ENCODE measurements at places on chromosomes 6 and 20.

GRCh38 chr6:77030929-77031674, 432.2 kb downstream of the HTR1B start:
- DNase-seq = no peak

GRCh38 chr6:43896329-43897255, 126.6 kb downstream of the VEGFA start:
- DNase-seq = no peak

DNA sequence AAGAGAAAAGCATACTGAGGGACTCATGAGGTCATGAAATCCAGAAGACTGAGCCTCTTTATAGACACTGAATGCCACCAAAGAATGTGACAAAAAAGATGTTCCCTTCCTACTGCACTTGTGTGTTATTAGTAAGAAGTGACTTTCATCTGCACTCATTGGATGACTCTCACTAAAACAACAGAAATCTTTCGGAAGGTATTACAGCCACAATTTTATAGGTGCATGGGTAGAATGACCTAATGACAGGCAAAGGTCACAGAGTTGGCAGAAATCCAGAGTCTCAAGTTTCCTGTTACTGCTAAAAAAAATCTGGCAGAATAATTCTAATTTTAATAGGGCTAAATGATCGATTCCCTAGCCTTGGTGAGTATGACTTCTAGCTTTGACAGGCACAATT, 13.3 kb downstream of the PKHD1 start:
- no peak for DNase-seq

DNA sequence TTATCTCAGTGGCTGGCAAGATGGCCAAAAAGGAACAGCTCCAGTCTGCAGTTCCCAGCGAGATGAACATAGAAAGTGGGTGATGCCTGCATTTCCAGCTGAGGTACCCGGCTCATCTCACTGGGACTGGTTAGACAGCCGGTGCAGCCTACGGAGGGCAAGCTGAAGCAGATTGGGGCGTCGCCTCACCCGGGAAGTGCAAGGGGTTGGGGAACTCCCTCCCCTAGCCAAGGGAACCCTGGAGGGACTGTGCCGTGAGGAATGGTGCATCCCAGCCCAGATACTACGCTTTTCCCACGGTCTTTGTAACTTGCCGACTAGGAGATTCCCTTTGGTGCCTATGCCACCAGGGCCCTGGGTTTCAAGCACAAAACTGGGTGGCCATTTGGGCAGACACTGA, 324.7 kb downstream of the GJA1 start:
- no peak for DNase-seq

DNA sequence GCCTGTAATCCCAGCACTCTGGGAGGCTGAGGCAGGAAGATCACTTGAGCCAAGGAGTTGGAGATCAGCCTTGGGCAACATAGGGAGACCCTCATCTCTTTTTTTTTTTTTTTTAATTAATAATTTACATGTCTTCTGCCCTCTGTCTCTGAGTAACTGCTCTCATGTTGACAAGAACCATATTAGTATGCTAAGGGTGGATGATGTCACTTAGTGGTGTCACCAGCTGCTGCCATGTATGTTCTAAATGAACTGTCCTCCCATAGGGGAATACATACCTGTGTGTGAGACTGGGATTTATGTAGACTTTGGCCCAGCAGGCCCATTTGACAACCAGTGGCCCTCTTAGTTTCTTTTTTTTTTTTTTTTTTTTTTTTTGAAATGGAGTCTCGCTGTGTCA, 65.6 kb downstream of the SCAND1 start:
- no peak for DNase-seq

DNA sequence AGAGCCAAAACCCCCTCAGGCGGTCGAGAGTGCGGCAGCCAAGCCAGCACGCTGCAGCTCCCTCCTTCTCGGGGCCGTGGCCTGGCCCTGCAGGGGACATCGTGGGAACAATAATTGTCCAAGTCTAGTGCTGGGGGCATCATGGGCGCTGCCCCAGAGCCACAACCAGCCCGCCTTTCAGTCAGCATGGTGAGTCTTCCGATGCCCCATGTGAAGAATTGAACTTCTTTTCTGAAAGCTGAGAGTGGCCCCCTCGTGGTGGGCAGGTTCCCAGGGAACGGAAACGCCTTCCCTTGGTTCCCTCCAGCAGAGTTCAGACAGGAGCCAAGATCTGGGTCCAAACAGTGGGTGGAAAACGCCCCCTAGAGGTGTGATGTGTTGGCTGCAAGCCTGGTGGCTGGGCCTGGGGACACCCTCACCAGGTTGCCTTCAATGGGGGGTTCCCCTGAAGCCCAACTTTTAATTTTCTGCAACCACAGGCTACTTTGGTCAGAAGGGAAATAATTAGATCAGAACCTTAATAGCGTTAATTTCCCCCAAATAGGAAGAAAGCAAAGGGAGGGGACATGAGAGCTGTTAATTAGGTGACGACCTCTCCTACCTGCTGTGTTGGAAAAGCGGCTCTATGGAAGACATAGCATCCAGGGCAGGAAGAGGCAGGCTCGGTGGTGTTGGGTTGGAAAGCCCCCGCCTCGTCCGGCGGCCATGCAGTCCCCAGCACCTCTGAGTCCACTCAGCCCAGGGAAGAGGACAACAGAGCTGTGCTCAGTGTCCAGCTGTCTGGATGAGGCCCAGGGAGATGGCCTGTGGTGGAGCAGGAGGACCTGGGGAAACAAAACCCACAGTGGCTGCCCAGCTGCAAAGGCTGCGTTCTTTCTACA, 4.7 kb upstream of the MRGBP start:
- DNase-seq = peak; percentile 87

GRCh38 chr6:34151321-34152041, 5.6 kb upstream of the GRM4 start:
- no peak for DNase-seq

DNA sequence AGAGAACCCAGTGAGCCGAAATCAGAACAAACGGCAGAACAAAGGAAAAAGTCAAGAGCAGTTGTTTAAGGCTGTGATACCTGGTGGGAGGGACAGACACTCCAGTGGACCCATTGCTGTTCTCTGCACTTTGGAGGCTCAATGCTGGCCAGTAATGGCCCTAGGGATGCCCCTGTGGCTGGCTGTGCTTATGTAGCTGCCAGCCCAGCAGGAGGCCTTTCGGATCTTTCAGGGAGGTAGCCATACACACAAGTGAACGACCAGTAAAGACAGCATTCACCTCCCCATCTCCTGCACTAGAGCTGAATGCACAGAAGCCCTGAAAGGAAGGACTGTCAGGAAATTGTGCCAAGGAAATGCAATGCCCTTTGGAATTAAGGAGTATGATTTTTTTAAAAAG, 34.3 kb downstream of the GPLD1 start:
- DNase-seq = no peak

- DNase-seq = no peak
Measured at GRCh38 chr20:11338496-11339306, 579.0 kb upstream of the BTBD3 start.

- DNase-seq = no peak
Measured at GRCh38 chr20:23160536-23161243, 74.6 kb upstream of the CD93 start.

- DNase-seq = no peak
Measured at GRCh38 chr6:140732991-140733390, 1358.5 kb upstream of the CITED2 start.

DNA sequence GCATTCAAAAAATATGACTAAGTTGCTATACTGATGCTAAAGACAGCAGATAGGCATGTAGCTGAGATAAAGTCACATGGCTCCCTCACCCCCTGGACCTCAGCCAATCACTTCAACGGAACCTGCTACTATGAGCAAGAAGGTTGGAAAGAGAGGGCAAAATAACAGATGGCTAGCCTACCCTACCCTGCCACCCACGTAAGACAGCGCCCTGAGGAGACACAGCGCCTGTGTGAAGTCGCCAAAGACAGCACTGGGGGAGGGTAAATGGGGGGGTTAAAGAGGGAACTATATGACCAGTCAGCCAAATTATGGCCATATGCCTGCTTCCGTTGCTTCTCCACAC, 163.2 kb downstream of the RALGAPA2 start:
- no peak for DNase-seq

DNA sequence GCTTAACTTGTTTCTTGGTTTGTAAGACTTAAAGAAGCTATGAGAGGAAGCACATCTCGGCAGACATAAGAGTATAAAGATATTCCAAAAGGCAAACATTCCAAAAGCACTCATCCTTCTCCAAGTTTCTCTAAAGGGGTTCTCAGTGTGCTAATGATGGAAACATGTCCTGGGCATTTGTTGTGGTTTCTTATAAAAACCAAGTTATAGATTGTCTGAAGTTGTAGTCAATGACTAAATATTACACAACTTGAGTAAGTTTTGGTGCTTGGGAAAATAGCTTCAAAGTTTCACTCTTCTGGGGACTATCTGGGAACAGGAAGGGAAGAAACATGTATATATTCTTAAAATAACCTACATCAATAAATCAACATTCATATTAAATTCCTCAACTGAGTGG, 128.3 kb upstream of the TBX18 start:
- DNase-seq = no peak

- DNase-seq = no peak
Measured at GRCh38 chr6:33692078-33692759, 19.3 kb downstream of the UQCC2 start.

- DNase-seq = no peak
Measured at GRCh38 chr6:30223339-30223738, 10.1 kb upstream of the TRIM26 start.

DNA sequence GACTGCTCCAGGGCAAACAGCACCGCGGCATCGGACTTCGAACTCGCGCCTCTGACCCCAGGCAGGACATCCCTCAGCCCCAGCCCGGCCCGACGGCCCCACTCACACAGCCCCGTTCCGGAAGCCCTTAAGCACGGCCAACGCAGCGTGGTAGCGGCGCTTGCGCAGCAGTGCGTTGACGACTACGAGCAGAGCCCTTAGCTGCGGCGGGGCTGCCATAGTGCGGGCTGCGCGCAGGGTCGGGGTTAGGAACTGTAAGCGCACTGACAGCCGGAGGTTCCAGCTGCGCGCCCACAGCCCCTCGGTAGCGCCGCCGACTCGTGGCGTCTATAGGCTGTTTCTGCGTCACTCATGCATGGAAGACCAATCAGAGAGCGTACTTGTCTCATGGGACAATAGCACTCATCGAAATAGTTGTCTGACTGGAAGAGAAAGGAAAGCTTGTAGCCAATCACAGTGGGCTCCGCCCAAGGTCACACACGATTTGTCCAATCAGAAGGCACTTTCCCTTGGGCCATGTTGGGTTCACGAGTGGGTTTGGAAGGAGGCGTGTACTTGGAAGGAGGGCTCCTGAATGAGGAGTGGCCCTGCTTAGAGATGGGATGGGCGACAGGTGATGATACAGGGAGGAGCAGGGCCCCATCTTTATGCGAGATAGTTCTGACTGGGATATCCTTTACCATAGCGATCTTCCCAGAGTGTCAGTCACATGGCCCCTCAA, at the start of gene PXMP4:
Gene PXMP4 (minus strand): TSS at position 322 of the 721 bp plus-strand sequence. CDS start 103 bp downstream, at position 219.
- peak; percentile 97 for DNase-seq

DNA sequence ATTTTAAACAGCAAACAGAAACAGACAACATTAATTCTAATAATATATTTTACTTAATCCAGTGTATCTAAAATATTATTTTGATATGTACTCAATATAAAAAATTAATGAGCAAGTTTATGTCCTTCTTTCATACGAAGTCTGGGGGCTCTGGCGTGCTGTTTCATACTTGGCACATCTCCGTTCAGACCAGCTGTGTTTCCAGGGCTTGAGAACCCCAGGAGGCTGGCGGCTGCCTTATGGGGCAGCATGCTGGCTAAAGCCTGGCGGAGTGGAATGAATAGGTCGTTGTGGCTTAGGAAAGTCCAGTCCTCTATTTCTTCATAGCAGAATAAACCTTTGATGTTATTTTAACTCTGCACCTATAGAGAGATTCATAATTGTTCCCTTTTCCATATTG, 43.3 kb downstream of the DUSP22 start:
- DNase-seq = no peak

- DNase-seq = no peak
Measured at GRCh38 chr6:96604420-96604819, 41.5 kb downstream of the FHL5 start.

- no peak for DNase-seq
Measured at GRCh38 chr6:7561153-7561964, 19.9 kb downstream of the DSP start.

GRCh38 chr6:88157106-88157505, 9.0 kb downstream of the CNR1 start:
- no peak for DNase-seq

- no peak for DNase-seq
Measured at GRCh38 chr6:13492357-13492756, 5.0 kb upstream of the GFOD1 start.

- peak; percentile 36 for DNase-seq
Measured at GRCh38 chr6:30813631-30814145, 69.3 kb upstream of the IER3 start.

- no peak for DNase-seq
Measured at GRCh38 chr20:50395251-50395729, 114.9 kb upstream of the PTPN1 start.

DNA sequence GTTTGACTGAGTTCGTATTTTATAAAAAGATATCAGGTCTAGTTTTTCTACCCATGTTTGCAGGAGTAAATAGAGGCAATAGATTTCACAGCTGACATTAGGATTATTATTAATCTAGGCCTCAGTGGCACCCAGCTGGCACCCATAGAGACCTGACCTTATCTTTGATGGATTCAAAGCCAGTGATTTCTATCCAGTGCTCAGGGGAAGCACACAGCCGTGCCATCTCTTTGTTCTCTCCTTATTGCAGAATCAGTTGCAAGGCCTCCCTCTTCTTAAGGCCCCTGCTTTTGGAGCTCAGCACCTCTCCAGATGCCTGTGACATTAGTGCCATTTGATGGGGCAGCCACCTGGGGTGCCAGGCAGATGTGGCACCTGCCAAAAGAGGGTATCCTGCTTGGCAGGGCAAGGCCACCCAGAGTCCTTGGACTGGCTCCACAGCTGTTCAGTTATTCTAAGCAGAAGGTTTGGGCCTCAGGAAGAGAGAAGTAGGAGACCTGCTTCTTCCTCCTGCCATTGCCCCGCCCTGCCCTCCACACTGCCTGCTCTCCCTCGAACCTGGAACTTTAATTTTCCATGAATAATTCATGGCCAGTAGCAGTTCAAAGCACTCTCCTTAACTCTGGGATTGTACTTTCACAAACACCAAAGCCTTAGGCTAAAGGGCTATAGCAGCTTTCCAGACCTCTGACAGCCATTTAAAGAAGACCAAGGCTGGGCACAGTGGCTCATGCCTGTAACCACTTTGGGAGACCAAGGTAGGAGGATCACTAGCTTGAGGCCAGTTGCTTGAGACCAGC, 206.3 kb downstream of the ZDHHC14 start:
- DNase-seq = no peak
